ENCODE measurements at places on chromosomes 5 and 9.

- DNase-seq, result peak; percentile 90
Observed at GRCh38 chr9:94166236-94166975, 82.1 kb downstream of the PTPDC1 start.

DNA sequence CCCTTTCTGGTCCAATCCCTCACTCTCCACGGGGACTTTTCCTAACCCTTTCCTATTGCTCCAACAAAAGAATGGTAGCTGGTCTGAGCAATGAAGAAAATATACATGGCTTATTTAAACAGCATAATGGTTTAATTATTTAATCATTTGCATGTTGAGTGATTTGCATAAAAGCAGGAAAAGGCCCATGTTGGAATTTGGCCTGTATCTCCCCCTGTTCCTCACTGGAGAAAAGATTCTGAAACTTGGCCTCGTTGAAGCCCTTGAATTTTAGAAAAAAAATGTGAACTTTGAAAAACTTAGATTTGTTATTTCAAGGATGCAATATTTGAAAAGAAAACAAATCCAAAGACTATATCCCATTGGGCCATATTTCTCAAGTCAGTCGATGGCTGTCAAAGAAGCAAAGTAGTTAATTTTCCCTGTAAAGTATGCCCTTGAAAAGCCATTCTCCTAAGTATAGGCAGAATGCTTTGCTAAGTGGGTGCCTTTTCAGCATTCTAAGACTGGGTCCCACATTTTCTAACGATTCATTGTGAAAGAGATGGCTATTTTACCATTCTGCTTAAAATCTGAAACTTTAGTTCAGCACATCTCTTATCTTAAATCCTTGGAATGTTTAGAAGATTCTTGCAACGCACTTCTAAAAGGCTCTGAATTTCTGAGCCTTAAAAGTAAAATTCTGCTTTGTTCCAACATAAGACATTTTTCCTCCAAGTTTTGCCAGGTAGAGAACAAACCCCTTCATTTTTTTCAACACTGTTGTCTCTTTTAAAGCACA lies 428.8 kb downstream of the ARHGEF28 start:
- DNase-seq, result no peak

- DNase-seq, result no peak
Observed at GRCh38 chr5:68074633-68075032, 140.9 kb upstream of the PIK3R1 start.

GRCh38 chr9:129584136-129584535 lies 36.8 kb downstream of the C9orf50 start:
- DNase-seq, result peak; percentile 20

GRCh38 chr5:137693951-137694721 lies 41.8 kb downstream of the KLHL3 start:
- no peak for DNase-seq

GRCh38 chr5:113612060-113612496 lies 98.6 kb downstream of the YTHDC2 start:
- no peak for DNase-seq

GRCh38 chr5:179242676-179243075 lies 102.6 kb downstream of the ADAMTS2 start:
- no peak for DNase-seq

DNA sequence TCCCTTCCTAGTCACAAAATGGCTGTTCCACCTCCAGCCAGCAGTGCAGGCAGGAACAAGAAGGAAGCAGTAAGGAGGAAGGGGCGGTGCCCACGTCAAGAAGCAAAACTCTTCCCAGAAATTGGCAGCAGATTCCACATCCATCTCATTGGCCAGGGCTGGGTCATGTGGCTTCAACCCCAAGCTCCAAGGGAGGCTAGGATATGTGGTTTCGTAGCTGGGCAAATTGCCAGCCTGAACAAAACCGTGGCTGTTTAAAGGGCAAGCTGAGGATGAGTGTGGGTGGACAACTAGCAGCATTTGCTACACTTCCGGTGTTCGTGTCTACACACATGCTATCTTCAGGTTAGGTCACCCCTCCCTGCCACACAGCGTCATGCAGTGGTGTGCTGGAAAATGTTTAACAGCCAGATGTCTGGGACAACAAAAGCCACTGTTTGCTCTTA lies 92.1 kb upstream of the MAP1B start:
- no peak for DNase-seq

DNA sequence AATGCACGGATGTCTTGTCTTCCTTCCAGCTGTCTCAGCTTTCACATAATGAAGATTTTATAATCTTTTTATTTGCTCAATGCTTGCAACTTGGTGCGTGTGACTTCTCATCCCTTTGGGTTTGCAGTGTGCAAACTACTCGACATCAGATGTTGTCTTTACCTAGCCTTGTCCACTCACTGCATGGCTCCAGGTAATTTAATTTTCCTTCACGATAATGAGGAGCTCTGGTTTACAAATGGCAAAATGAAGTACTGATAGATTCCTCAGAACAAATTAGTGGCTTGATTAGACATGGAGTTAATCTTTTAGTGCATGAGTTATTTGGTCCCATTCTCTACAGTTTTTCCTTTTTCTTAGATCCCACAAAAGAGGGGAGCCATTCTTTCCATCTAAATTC lies 603.0 kb downstream of the CCDC171 start:
- no peak for DNase-seq

DNA sequence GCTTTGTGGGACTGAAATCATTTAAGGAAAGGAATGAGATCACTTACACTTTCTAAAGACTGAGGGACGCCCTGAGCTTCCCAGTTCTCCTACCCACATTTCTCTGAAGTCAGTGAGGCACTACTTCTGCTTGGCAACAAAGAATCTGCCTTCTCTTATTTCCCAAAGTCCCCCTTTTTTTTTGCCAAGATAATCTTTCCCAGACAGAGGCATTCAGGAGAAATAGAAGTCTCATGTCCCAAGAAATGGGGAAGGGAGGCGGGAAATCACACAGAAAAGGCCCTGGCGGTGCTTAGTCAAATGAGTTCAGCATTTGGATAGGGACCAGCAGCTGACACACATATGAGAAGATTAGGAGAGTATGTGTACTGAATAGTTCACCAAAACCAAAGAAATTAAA lies 159.7 kb downstream of the MUSK start:
- DNase-seq, result no peak

- DNase-seq, result no peak
Observed at GRCh38 chr5:180648658-180649296, 623 bp downstream of the FLT4 start.

- DNase-seq, result no peak
Observed at GRCh38 chr9:92962846-92963245, 15.5 kb downstream of the FGD3 start.

DNA sequence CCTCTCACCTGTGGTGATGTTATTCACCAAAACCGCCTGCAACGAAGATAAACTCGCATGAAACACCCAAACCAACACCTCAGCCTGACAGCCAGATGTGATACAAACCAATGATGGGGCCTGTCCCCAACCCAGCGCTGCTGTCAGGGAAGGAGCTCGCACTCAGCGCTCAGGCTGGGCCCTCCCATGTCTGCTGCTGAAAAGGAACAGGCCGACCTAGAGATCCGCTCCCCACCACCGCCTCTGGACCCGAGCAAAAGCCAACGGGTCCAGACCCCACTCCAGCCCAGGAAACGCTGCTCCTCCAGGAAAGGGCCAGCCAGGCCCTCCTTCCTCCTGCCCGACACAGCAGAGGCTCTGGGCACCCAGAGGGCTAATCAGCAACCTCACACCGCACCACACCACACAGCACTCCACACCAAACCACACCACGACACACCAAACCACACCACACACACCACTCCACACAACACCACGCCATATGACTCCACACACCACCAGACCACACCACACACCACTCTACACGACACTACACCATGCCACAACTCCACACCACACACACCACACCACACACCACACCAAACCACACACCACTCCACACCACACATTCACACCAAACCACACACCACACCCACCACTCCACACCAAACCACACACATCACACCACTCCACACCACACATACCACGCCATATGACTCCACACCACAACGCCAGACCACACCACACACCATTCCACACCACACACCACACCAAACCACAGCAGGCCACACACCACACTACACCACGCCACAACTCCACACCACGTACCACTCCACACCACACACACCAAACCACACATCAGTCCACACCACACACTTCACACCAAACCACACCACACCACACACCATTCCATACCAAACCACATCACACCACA lies 46.5 kb downstream of the GOLM1 start:
- DNase-seq, result no peak

DNA sequence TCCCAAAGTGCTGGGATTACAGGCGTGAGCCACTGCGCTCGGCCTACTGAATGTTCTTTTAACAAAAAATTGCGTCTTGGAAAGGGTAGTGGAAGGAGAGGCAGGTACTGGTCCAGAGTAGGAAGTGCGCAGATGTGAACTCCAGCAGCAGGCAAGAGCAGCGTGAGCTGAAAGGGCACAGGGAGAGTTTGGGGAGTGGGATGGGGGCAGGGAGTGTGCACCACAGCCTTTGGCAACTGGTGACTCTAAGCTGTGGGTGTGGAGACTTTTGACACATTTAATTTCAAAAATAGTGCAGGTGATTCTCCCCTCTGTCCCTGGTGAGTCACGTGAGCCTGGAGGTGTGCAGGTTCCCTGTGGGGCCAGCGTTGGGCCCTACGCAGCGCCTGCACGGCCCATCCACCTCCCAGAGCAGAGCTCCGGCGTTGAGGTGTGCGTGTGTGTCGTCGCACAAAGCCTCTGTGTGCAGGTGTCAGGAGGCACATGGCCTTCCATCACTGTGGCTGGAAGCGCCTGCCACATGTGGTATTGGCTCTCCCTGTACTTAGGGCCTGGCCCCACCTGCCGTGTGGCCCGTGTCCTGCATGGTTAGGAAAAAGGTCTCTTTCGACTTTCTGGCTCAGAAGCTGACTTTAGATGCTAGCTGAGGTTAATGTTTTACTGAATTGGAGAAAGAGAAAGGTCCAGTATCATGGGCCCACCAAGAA lies 11.5 kb downstream of the SQSTM1 start:
- DNase-seq, result no peak

GRCh38 chr9:92617195-92617813 lies 52.6 kb downstream of the IPPK start:
- no peak for DNase-seq

DNA sequence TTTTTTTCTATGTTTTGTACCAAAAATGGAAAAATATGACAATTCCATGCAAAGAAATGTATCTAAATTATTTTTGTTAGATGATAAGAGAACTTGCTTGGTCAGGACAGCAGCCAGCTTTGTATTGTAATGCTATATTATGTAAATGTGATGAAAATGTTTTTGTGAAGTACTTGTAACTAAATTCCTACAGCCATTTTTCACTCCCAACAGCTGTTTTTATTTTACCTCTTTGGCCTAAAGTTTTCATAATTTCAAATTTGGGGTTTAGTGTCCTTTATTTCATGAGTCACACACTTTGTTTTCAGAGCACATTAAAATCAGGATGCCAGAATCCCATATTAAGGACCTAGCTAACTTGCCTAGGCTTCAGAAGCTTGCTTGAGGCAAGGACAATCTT lies 64.1 kb downstream of the WDR41 start:
- no peak for DNase-seq

DNA sequence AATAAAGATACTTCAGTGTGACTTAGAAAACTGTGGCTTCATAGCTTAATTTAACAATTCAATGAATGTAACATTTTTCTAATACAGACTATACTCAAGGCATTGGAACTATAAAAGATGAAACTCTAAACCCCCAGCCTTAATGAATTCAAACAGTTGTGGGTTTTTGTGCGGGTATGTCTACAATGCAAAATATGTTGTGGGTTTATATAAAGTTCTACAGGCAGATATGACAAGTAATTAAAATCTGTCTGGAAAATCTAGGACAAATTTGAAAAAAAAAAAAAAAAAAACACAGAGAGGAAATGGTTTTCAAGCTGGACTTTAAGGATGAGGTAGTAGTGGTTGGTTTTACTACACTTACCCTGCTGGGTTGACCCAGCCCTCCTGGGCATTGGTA lies 467.5 kb upstream of the TLE4 start:
- no peak for DNase-seq

- no peak for DNase-seq
Observed at GRCh38 chr9:88949961-88950340, 41.3 kb upstream of the S1PR3 start.

GRCh38 chr5:89043676-89044075 lies 160.7 kb upstream of the MEF2C start:
- no peak for DNase-seq

DNA sequence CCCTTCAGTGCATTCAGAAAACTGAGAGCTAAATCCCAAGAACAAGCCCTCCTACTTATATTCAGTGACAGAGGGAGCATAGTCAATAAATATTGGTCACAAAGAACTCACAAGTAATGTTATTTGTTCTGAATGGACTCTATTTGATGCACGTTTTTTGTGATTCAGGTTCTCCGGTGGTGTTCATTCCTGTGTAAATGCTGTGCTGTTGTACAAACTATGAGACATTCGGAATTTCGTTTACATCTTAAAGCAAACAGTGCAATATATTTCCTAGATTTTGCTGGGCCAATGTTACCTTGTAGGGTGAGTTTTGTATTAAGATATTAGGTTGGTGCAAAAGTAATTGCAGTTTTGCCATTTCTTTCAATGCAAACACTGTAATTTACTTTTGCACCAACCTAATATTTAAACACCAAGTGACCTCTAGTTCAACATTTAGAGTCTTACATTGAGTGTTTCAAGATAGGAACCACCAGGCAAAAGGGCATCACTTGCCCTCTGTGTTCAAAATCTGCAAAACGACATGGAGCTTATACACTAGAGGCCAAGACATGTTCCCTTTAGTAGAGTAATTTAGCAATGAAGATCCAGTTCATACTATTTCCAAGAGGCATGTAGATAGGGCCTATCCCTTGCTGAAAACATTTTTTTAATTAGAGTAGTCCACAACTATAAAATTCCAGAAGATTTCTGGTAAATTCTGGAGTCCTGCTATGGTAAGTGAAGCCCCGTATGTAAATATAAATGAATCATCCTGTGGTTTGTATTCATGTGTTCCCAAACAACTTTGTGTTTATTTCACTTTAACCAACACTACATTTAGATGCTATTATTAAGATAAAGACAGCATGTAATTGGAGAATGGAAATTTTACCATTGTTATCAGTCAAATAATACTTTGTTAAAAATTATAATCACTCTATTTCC lies 444.0 kb upstream of the PTGER4 start:
- DNase-seq, result no peak

GRCh38 chr5:164000241-164000640 lies 494.8 kb downstream of the MAT2B start:
- DNase-seq, result no peak

All from stimulated activated CD8-positive, alpha-beta memory T cell treated with anti-CD3 and anti-CD28 coated beads, Interleukin-2, amount 100 ng/mL, for 1 hour (primary cell).